ENCODE measurements at places on chromosomes 2 and 18.

DNA sequence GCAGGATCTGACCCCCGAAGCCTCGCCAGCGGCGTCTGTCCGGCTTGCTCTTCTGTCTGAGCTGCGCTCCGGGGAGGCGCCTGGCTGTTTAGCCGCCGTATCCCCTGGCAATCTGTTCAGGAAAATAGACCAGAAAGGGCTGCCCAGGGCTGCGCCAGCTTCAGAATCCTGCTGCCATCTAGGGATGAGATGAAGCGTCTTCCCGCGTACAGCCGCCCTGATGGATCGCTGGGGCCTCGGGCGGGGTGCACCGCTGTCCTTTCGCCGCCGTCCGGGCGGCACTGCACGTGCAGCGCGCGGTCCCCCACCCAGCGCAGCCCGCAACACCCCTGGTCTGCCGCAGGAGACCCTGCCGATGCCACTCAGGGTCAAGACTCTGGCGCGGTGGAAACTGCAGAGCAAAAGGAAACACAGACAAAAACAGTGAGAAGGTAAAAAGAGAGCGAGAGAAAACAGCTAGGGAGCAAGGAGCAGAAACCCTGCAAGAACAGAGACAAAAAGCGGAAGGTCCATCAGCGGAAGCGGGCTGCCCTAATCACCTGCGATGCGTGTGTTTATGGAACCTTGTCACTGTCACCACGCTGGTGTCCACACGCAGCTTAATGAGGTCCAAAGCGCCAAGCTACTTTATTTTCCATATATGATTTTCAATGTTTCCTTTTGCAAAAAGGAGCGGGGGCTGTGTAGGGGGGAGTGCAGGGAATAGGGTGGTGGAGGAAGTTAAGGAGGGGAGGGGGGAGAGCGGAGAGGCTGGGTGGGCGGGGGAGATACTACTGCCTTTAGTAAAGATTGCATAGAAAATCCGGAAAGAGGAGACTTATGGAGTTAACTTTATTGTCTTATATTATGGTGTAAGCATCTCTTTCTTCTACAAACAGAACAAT, 2113.3 kb upstream of the PIK3C3 start:
- peak; percentile 49 for DNase-seq

- no peak for DNase-seq
Measured at GRCh38 chr2:162092658-162093556, 18.9 kb upstream of the DPP4 start.

DNA sequence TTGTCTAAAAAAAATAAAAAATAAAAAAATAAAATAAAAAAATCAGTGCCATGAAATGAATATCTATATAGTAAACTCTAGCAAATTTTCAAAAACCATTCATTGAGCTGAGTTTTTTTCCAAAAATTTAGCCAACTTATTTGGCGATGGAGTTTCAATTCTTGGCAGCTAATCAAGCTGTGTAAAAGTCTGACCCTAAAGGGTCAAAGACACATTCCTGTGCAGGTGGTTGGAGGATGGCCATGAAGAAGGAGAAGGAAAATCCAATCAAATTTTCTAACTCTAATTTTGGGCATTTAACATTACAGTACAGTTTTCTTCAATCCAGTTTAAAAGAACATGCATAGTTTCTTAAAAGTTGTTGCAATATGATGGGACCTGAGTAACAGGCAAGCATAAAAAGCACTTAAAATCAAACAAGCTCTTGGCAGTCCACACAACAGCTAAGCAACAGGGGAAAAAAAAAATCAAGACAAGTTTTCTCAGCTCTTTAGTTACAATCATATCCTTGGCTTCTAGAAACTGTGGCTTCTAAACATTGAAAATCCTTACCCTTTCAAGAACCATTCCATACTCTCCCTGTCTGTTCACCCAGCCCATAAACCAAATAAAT, 54.5 kb downstream of the ACVR1 start:
- DNase-seq, result no peak

DNA sequence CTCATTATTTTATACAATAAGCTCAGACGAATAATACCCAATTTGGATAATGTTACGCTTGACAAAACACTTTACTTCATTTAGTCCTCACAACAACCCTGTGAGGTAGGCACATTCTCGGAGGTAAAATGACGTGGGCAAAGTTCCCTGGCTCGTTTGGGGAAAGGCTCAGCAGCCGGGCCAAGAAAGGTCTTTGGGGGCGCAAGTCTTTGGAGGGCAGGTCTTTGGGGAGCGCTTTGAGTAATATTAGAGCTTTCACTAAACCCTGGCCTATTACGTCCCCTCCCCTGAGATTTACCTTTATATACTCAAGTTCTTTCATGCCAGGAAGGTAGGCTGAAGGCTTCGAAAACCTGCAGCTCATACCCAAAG, 427 bp downstream of the RBKS start:
- DNase-seq, result no peak

DNA sequence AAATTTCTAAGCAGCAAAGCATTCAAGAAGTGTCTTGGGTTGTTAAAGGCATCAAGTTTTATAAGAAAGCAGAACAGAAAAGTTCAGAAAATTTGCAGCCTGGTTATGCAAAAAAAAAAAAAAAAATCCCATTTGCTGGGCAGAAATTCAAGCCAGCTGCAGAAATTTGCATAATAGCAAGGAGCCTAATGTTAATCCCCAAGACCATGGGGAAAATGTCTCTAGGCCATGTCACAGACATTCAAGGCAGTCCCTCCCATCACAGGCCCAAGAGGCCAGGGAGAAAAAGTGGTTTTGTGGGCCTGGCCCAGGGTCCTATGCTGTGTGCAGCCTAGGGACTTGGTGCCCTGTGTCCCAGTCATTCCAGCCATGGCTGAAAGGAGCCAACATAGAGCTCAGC, 269.0 kb upstream of the SLC39A10 start:
- no peak for DNase-seq

- no peak for DNase-seq
Measured at GRCh38 chr2:216634370-216635148, 1.3 kb downstream of the IGFBP2 start.

- no peak for DNase-seq
Measured at GRCh38 chr2:75406131-75406581, 154.6 kb downstream of the EVA1A start.

- DNase-seq, result no peak
Measured at GRCh38 chr2:121242976-121243375, 42.0 kb downstream of the TFCP2L1 start.

GRCh38 chr2:80573950-80574349, 269.4 kb upstream of the LRRTM1 start:
- no peak for DNase-seq

- DNase-seq, result no peak
Measured at GRCh38 chr2:101272045-101272784, 19.5 kb downstream of the CNOT11 start.

DNA sequence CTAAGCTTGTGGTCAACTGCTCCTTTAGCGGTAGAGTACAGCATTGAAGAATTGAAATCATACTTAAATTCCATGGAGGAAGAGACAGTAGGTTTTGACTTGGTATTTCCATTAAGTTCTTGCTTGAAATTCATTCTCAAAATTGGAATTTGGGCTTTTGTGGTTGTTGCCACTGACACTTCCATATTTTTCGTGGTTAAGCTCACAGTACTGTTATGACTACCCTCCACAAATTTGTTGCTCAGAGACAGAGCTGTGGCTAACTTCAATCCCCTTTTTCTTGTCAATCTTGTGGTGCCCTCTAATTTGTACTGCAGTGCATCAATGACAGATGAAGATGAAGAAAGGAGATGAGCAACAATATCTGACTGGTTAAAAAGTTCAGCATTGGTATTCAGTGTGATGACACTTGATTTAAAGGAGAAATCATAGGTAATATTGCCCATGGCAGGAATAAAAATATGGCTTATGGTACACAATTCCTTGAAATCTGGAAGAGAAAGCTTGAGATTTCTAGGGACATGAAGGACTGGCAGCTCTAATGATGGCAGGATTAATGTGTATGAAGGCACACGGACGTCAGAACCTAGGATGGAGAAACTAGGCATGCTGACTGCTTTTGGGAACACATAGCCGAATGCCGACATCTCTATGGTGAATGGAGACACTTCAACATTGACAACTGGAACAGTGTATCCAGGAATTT, 37.3 kb downstream of the APOB start:
- no peak for DNase-seq

DNA sequence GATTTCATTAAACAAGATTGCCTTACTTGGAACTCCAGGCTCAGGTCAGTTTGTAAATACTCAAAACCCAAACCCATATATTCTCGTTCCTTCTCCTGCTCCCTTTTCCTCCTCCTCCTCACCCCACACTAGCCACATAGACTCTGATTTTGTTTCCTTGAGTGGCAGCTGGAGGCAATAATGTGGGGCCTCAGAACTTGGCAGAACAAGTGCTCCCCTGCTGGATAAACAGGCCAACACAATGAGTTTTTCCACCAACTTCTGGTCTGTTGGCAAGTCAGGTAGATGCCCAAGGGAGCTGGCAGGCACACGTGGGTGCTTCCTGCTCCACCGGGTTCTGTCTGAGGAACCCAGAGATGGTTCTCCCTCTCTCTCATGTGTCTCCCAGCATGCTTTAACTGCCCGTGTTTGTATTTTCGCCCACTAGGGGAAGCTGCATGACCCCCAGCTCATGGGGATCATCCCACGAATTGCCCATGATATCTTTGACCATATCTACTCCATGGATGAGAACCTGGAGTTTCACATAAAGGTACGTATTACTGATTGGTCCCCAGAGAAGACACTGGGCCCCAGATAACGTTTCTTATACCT, 61.9 kb downstream of the KIF5C start:
- DNase-seq, result no peak

DNA sequence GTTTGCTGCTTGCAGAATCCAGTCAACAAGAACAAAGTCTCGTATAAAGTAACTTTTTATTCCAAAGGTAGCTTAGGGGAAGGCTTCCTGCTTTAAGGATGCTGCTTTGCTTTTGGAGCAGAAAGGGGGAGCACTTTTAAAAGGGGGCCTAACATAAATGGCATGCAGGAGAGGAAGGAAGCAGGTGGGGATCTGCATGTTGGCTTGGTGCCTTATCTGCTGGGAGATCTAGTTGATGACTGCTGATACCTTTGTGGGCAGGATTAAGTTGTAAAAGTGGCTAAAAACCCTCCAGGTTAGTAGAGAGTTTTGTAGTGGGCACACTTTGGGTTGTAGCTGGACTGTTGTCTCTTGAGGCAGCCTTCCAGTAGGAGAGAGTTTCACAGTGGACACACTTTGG, 22.5 kb downstream of the UBR3 start:
- DNase-seq, result no peak

- DNase-seq, result no peak
Measured at GRCh38 chr2:16386031-16386430, 279.6 kb downstream of the CYRIA start.

DNA sequence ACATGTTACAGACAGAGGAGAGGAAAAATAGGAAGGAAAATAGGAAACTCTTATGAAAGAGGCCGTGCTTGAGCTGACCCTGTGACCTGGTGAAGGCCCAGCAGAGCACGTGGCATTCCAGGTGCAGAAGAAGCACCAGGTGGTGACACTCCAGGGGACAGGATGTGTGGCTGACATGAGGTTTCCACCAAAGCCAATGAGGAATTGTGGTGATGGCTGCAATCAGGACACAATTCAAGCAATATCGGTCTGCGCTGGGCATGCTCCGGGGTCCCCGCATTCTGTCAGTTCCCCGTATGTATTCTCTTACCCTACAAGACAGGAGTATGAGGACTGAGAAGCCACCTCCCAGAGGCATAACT, 504.2 kb downstream of the EIPR1 start:
- DNase-seq, result no peak

DNA sequence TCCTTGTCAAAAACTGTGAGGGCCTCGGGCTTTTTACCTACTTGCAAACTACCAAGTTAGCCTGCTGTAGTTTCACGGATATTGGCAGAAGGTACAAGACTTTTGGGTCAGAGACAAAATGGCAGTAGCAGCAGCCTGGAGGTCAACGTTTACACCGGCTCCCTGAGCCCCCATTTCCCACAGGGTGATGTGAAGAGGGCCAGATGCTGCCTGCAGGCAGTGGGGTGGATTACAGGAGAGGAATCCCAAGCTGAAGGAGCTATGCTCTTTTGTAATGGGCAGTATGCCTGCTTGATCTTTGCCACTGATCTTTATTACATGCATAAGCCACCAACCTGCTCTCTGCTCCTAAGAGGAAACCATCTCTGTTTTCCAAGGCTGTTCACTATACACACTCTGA, 29.5 kb upstream of the SP5 start:
- no peak for DNase-seq

DNA sequence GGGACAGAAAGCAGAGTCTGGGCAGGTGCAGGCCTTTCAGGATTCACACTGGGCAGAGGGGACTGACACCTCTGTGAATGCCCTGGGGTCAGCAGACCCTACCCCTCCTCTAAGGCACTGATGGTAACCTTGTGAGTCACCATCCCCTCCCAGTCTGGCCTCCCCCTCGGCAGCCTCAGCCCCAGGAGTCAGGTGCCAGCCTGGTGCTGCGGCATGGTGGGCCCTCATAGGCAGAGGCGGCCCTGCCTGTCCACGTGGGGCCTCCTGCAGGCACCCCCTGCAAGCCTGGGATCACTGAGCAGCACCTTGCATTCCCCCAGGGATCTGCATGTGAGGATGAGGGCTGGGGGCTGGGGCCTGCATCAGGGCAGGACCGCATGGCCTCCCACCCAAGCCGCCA, 4.8 kb upstream of the GPR17 start:
- DNase-seq, result no peak

DNA sequence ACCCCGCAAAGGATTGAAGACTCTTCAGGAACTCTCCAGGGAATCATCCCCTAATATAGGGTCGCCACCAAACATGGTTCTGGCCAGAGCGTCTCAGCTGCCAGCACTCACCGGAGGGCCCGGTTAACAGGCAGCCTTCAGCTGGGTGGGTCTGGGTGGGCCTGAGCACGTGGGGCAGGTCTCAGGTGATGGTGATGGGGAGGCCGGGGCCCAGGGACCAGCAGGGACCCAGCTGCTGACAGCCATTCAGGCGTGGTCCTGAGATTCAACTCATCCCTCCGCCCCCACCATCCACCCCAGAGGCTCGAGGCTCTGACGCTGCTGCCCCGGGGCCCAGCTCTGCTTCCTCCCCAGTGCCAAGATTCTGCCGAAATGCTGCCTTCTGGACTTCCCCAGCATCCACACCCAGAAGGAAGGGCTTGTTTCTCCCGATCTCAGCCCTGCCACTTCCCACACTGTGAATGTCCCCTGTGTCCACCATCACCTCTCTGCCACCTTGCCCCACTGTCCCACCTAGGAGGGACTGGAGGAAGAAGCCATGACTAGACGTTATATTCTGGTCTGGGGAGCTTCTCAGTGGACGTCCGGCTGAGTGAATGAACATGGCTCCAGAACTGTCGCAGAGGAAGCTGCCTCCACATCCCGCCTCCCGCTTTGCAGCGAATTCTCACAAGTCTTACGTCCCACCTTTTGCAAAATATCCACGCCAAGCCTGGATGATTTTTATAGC, 294.2 kb upstream of the SALL3 start:
- no peak for DNase-seq

DNA sequence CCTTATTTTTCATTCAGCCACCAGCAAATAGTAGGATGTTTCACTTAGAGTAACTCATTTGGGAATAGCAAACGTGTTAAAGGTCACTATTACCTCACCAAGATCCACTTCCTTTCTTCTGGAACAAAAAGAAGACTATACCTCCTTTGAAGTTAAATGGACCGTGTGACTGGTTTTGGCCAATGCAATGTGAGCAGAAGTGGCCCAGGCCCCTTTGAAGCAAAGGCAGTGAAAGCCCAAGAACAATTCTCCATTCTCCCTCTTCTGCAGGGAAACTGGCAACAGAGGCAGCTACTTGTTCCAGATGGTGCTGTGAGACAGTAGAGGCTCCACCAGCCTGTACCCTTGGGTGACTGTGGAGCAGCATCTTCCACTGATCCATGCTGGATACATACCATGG, 11.3 kb upstream of the MALL start:
- DNase-seq, result no peak

- DNase-seq, result no peak
Measured at GRCh38 chr2:213995400-213996105, 415.3 kb upstream of the VWC2L start.
